AG04449 (cell line): ENCODE measurements at places on chromosomes 2 and 18.

DNA sequence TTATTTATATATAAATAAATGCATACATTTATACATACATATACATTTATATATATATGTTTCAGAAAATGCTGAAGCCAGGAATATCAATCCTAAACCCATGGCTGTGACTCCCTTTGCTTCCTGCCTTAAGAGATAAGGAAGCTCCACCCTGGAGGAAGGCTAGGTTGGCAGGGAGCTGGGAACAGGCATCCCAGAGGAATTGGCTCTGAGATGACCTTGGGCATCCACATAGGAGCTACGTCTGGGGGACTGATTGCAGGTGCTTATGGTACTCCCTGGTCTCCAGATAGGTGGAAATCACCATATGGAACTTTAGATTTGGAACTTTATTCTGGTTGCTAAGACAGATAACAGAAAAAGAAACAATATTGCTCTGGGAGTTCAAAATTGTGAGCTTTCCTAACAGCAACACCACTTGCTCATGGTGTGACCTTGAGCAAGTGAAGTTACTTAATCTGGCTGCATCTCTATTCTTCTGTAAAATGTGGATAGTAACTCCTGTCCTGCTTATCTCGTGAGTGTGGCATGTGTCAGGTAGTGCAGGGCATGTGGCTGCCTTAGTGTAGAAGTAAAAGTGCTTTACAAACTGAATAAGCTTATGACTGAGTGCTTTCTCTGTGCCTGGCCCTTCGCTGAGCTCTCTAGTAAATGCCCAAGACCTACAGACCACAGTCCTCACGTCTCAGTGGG lies 341.0 kb downstream of the MEIS1 start:
- no peak for DNase-seq

GRCh38 chr18:79218605-79219190 lies 149.5 kb downstream of the ATP9B start:
- DNase-seq = no peak

GRCh38 chr2:57759131-57759530 lies 287.5 kb upstream of the VRK2 start:
- DNase-seq = no peak

DNA sequence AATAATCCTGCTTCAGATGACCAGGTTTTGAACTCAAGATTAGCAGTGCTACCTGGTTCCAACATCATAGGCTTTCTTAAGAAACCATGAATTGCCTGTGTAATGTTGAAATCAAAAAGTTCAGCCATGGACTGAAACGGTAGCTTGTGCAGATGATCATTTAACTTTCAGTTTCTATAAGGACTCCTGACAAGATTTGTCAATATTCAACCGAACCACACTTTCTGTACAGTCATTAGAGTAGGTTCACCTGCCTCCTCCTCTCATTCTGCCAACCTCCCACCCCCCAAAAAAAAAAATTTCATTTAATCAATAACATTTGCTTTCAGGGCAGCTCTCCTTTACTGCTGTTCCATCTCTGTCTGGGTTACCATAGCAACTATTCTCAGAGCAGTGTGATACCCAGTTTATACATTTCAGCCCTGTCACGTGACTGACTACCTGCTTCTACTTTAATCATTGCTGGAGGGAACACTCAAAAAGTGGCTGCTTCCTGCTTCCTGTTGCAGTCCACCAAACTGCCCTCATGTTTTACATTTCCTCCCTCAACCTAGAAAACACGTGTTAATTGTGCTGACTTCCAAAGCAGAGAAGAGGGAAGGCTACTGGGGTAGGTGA lies 275.5 kb downstream of the SS18 start:
- no peak for DNase-seq

GRCh38 chr2:148046802-148047201 lies 25.9 kb downstream of the MBD5 start:
- no peak for DNase-seq

DNA sequence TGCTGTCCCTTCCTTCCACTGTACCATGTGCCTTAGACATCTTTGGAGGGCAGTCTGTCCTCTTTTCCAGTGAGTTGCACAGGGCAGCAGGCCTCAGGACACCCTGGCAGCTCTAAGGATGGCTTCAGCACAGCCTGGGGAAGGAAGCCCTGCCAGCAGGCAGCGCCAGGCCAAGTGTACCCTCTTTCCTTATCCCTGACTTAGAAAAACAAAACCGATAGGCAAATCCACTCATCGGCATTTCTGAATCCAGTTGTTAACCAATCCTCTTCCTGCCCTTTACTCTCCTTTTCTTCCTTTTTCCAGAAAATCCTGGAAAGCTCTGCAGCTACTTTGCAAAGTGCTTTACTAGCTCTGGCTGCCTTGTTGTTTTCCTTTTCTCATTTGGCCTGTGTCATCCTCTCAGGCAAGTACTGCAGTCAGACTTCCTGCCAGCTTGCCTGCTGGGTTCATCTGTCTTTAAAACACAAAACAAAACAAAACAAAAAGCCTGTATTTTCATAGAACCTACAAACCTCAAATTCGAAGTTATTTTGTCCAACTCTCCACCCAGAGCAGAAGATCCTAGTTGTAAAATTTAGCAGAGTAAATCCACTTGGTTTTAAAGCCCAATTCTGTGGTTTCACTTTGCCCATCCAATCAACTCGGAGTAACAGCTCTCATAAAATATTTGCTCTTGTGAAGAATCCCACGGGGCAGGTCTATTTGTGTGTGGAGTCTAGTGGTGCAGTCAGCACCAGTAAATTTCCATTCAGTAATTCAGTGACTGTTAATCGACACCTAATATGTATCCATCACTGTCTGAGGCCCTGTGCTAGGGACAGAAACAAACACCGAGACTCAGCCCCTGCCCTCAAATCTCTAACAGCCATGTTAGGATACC lies 45.2 kb downstream of the PCBP1 start:
- DNase-seq = no peak

- DNase-seq = no peak
Measured at GRCh38 chr2:168378960-168379669, 77.0 kb upstream of the CERS6 start.

- no peak for DNase-seq
Measured at GRCh38 chr2:181977661-181978350, 7.8 kb upstream of the PPP1R1C start.

- no peak for DNase-seq
Measured at GRCh38 chr2:130877258-130877657, 40.5 kb downstream of the ARHGEF4 start.

GRCh38 chr2:241168366-241168765 lies 18.1 kb downstream of the PPP1R7 start:
- no peak for DNase-seq

DNA sequence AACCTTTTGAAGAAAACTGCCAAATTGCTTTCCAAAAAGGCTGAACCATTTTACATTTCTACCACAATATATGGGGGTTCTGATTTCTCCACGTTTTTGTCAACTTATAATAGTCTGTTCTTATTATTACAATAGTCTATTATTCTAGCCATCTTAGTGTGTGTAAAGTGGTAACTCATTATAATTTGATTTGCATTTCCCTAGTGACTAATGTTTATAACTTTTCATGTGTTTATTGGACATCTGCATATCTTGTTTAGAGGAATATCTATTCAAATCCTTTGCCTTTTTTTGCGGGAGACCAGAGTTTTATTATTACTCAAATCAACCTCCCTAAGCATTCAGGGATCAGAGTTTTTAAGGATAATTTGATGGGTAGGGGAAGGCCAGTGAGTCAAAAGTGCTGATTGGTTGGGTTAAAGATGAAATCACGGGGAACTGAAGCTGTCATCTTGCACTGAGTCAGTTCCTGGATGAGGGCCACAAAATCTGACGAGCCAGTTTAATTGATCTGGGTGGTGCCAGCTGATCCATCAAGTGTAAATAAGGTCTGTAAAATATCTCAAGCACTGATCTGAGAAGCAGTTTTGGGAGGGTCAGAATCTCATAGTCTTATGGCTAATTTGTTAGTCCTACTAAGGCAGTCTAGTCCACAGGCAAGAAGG lies 303.4 kb upstream of the NCKAP5 start:
- DNase-seq = no peak

DNA sequence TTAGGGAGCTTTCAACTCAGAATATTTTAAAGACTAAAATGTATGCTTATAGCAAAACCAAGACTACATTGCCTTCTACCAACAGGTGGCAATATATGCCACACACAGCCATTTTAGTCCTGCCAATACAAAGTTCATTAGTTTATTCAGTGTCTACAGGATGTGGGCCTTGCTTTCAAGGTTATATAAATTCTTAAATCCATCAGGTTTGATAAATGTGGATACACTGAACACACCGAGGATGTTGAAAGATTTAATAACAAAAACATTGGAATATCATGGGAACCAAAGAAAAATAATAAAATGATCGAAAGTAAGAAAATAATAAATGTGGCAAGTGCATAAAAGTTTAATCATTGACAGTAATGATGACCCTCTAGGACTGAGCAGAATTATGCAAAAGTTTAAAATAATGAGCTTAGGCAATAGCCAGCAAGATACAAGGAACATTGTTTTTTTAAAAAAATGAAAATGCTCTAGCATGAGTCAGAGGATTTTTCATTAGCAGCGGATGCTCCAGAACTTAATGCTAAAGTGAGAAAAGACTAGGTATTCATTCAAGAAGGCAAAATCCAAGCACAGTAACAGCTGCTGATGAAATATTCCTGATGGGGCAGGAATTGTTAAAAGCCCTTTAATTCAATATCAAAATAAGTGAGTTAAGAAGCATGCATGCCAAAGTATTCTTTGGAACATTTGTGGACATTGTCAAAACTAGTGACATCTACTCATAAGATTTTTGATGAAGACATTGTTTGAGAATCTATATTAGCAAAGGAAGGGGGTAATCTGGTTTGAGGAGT lies 14.2 kb downstream of the SCN9A start:
- no peak for DNase-seq

DNA sequence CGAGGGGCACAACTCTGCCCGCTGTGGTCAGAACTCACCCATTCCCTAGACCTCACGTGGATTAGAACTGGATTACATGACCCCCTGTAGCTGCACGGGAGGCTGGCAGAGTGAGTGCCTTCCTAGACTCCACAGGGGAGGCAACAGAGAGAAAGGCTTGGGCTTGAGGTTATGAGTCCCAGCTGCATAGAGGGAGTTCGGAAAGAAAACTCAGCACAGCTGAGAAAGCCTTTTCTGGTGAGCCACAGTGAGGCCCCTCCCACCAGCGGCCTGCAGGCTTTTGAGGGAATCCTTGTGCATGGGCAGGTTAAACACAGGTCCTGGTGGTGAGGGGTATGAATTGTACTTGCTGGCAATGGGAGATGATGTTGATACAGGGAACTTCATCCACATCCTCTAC lies 217.3 kb downstream of the FHOD3 start:
- no peak for DNase-seq

DNA sequence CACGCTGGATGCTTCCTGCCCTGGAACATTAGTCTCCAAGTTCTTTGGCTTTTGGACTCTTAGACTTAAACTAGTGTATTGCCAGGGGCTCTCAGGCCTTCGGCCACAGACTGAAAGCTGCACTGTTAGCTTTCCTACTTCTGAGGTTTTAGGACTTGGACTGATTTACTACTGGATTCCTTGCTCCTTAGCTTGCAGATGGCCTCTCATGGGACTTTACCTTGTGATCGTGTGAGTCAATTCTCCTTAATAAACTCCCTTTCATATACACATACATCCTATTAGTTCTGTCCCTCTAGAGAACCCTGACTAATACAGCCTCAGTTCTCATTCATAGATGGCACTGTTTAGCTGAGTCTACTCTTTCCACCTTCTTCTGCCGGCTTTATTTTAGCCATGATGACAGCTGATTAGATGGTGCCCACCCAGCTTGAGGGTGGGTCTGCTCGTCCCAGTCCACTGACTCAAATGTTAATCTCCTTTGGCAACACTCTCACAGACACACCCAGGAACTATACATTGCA lies 389.1 kb downstream of the NYAP2 start:
- DNase-seq = no peak

DNA sequence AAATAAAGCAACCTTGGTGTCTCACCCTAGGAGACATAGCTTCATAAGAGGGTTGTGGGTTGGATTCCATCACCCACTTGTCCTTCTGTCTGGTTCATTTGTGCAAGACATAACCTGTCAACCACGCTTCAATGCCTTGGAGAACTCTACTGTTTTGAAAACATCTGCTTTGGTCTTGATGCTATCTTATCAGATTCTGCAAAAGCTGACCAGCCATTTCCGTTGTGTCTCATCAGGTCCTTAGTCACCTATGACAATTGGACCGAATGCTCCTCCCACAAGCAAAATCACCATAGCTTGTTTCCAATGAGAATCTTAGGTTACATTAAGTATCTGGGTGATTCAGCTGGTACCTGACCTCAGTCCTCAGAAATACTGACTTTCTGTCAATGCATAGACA lies 35.4 kb downstream of the STAT4 start:
- DNase-seq = no peak

DNA sequence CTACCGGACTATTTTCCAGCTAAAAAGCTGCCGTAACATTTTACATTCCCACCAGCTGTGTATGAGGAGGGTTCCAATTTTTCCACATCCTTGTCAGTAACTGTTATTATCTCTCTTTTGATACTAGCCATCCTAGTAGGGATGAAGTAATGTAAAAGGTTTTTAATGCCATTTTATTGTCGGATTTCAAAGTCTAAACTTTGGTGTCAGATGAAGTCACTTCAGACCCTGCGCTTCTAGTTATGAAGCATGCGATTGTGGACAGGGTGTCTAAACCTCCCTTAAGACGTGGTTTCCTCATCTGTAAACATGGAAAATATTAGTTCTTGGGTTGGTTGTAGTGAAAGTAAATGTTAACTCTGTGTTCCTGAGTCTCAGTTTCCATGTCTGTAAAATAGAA lies 4.7 kb downstream of the DGKD start:
- DNase-seq = no peak

GRCh38 chr2:112342067-112342550 lies 66.7 kb downstream of the ZC3H6 start:
- no peak for DNase-seq

DNA sequence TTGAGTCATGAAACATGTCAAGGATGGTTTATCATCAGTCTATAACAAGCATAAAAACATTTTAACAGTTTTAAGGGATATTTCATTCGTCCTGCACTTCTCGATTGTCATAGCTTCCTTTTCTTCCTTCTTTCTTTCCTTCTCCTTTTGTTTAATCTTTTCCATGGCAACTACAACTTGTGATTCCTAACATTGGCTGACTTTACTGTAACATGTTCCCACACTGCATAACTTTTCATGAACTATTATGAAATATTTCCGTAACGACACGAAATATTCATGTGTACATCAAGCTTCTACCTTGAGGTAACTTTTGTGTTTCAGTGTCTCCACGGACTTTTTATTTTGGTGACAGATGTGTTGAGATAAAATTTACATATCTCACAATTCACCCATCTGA lies 134.4 kb downstream of the ACTR3 start:
- no peak for DNase-seq

DNA sequence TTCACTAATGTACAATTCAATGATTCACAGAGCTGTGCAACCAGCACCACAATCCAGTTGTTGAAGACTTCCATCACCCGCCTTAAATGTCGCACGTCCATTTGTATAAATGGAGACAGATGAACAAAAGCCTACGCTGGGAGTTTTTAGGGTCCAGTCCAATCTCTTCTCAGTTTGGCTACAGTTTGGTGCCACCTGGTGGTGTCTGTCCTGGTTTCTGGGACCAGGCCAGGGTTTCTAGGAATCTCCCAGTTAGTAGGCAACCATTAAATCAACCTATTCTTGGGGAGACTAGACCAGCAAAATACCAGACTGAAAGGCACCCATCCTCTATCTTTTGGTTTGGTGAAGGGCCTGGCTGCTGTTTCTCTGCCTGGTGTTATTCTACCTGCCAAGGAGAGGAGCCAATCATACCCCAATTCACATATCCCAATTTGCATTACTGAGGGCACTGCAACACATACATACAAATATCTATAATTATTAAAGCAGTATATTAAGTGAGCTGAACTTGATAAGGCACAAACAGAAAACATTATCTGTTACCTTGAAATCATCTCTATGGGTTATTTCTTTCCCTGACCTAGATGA lies 3.2 kb upstream of the DDX1 start:
- no peak for DNase-seq
